ENCODE measurements at places on chromosomes 12 and 14. TPM values are rescaled to one million over a fixed set of nuclear protein-coding genes. Genes with fewer than 3 reads are reported as not detected.

DNA sequence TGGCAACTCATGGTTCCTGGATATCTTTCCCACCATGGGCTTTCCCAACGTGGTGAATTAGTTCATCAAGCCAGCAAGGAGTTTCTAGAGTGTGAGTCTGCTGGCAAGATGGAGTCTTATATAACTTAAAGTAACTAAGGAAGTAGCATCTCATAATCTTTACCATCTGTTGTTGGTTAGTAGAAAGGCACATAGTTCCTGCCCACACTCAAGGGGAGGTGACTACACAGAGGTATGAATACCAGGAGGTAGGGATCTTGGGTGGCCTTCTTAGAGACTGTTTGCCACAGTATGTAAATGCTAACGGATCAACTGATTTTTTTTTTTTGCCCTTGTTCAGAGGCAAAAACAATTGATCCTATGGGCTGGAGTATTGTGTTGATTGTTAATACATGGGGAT lies 446.9 kb downstream of the ATP23 start:
- no peak overlapping the region for H3K4me3 ChIP-seq
- DNase-seq = no peak
- H3K36me3 ChIP-seq = no peaks in the 10 kb centered on the region
- H3K4me1 ChIP-seq = no peaks in the 10 kb centered on the region

- no peak overlapping the region for H3K4me3 ChIP-seq
- H3K27me3 ChIP-seq = no peaks in the 10 kb centered on the region
- H3K27ac ChIP-seq = no peak overlapping the region
- no peaks in the 10 kb centered on the region for H3K36me3 ChIP-seq
These were observed 9.8 kb downstream of the GALNT6 start for GRCh38 chr12:51381226-51382079.

Gene TC2N
- total RNA-seq = 0.25 TPM

Gene SPX
- total RNA-seq = 1.5 TPM

DNA sequence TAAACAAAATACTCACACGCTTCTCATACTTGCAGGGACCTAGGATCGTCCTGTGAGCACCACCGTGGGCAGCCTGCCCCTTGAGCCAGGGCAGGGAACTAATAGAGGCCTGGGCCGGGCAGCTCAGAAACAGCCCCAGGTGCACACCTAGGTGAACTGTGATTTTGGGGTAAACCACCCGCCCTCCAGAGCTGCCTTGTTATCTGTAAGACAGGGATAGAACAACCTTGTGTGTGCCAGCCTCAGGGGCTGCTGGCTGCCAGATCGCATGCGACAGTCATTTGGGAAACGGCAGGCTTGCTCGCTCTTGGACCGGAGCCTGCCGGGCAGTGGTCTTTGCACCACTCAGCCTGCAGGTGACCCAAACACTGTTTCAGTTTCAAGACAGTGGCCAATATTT lies 86.8 kb downstream of the ADGRD1 start:
- H3K36me3 ChIP-seq = peaks cover 4% of the 10 kb centered on the region
- DNase-seq = no peak
- no peaks in the 10 kb centered on the region for H3K4me1 ChIP-seq
- no peaks in the 10 kb centered on the region for H3K27me3 ChIP-seq
- no peak overlapping the region for H3K4me3 ChIP-seq
